ENCODE measurements at places on chromosomes 6 and 20.

- no peak for DNase-seq
Measured at GRCh38 chr6:71292001-71292400, 3.4 kb downstream of the OGFRL1 start.

GRCh38 chr6:26593278-26594130 lies 3.2 kb upstream of the ABT1 start:
- no peak for DNase-seq

DNA sequence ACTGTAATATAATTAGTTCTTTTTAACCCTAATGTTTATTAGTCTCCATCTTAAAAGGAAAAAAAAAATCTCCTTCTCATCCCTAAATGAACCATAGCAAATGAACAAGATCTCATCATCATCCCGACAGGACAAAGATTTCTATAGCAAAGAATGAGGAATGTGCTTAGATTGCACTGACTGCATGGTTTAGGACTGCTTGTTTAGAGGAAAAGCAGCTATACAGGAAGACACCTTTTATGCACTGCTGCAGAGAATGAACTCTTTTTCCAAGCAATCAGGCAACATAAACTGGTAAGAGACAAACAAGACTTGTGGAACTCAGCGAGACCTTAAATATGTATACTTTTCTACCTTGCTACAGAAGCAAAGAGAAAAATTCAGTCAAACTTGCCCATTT lies 26.8 kb downstream of the CSNK2A1 start:
- DNase-seq = no peak

DNA sequence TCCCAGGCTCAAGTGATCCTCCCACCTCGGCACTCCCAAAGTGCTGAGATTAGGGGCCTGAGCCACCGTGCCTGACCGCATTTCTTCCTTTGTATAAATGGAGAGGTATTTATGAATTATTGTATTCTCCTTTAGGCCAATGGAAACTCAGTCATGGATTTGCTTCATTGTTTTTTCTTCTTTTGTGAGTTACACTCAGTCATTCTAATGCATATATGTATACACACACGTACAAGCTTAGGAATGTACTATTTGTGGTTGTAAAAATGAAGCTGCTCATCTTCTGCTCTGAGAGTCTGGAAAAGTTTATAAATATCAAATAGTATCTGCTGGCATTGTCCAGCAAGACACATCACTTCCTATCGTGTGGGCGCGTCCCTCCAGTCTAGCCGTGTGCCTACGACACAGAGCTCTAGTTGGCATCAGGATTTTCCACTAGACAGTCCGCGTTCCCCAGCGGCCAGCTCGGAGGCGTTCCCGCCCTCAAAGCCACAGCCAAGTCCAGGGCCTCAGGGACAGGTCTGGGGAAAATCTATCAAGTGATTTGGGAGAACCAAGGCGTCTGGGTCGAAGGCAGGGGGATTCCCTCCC lies 215.2 kb downstream of the NFATC2 start:
- no peak for DNase-seq

GRCh38 chr20:23327617-23328333 lies 22.8 kb upstream of the NXT1 start:
- DNase-seq = no peak

DNA sequence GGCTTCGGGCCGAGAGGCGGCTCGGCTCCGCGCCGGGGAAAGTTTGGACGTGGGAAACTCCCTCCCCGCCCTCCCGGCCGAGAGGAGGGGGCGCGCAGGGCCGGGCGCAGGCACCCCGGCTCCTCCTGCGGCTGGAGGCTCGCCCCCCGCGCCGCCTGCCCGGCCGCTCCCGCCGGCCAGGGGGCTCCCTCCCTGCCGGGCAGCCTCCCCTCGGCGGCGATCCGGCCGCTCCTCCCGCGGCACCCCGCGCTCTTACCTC lies 370 bp downstream of the CDH22 start:
- peak; percentile 5 for DNase-seq

DNA sequence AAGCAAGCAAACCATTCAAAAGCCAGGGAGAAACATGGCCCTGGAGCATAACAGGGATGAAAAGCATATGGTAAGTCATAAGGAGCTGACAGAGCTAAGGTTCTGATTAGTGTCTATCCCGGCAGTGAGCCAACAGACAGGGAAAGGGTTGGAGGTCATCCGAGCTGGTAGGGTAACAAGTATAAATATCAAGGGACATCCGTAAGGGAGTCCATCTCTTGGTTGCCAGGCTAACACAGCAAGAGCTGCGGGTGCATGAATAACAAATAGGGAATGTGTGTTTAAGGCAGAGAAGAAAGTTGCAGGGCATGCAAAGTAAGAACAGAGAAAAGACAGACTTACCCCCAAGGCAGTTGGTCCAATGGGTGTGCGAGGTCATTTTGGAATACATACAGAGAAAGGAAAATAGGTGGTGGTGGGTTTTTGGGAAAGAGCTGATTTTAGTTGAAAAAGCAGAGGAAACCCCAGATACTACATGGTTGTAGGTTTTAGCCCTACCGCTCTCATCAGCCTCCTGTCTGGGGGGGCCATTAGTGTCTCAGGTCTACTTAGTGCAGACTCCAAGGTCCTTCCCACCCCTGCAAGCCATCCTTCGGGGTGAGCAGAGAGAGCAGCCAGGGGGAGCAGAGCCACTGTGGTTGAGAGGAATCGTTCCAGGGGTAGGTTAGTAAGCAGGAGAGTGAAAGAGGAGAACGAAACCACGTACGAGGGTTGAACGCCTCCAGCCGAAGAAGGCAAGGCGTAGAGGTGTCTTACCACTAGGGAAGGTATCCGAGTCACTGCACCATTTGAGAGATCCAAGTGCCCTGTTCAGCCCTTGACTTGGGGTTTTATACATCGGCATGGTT lies at the start of gene ERVFRD-1:
ERVFRD-1 (minus strand) TSS at position 805 of the 848 bp plus-strand sequence. CDS start 6,415 bp downstream, outside the sequence.
- DNase-seq = no peak

DNA sequence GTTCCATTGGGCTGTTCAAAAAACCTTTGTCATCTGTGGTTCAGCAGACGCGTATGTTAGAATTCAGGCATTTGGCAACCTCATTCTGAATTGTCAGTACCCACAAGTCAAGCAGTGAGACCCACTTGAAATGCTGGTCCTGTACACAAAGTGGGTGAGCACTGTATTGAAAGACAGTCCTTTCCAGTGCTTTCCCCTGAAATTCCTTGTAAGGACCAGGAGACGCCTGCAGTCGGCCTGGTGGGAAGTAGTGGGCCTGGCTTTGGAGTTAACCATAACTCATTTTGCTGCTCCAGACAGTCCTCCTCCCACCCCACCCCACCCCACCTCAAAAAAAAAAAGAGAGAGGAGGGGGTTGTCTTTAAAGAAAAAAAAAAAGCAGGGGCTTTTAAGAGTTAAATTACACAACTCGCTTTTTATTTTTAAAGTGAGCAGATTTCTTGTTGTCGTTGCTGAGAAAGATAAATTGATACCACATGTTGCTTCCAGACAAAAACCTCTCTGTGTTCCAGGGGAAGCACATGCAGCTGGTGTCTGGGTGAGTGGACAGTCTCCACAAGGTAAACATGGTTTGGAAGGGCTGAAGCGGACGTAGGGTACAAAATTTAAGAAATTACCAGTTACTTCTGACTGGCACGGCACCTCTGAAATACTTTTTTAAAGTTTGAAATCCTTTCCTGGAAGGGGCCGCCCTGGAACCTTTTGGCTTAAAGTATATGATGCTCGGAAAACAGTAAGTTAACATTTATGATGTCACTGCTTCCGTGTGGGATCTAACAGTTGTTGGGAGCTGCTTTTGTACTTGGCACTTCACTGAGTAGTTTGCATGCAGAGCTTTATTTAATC lies 95.3 kb downstream of the FOXO3 start:
- DNase-seq = no peak

- no peak for DNase-seq
Measured at GRCh38 chr6:14770572-14770971, 475.3 kb upstream of the JARID2 start.

DNA sequence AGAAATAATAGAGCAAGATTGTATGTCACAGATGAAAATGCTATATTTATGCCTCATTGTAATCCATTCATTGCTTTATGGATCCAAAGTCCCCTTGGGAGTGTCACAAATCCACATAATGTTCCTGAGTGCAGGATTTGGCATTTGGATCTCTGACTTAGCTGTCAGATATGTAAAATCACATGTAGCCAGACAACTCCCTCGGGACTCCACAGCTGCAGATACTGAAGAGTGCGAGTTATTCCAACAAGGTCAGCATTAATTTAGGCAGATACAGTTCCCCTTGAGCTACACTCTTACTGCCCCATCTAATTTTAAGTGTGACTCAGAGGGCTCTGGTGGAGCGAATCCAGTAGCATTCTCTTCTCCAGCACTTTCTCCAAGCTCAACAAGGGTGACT lies 433.2 kb downstream of the CD83 start:
- no peak for DNase-seq

GRCh38 chr6:115986026-115986425 lies 74.7 kb downstream of the FRK start:
- no peak for DNase-seq

GRCh38 chr6:158988477-158988876 lies 11.5 kb downstream of the RSPH3 start:
- no peak for DNase-seq

GRCh38 chr20:57566803-57567459 lies 6.0 kb downstream of the PCK1 start:
- DNase-seq = no peak

- DNase-seq = no peak
Measured at GRCh38 chr20:3111995-3112394, 27.5 kb upstream of the AVP start.

DNA sequence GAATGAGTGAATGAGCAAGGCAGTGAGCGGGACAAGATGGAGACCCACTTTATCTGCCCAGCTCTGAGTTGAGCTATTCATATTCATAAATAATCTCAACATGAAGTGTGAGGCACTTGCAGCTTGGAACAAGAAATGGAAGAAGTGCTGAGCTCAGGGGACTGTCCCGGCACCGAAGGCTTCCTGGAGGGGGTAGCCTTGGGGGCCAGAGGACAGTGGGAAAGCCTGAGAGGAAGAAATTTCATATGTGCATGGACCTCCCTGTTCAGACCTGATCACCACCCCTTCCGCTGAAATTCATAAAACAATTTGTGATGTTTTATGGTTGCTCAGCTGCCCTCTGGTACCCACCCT lies 103.2 kb downstream of the TOX2 start:
- DNase-seq = no peak

- DNase-seq = no peak
Measured at GRCh38 chr6:150177952-150178520, 35.2 kb downstream of the PPP1R14C start.

GRCh38 chr20:11551479-11551878 lies 366.2 kb upstream of the BTBD3 start:
- DNase-seq = no peak

DNA sequence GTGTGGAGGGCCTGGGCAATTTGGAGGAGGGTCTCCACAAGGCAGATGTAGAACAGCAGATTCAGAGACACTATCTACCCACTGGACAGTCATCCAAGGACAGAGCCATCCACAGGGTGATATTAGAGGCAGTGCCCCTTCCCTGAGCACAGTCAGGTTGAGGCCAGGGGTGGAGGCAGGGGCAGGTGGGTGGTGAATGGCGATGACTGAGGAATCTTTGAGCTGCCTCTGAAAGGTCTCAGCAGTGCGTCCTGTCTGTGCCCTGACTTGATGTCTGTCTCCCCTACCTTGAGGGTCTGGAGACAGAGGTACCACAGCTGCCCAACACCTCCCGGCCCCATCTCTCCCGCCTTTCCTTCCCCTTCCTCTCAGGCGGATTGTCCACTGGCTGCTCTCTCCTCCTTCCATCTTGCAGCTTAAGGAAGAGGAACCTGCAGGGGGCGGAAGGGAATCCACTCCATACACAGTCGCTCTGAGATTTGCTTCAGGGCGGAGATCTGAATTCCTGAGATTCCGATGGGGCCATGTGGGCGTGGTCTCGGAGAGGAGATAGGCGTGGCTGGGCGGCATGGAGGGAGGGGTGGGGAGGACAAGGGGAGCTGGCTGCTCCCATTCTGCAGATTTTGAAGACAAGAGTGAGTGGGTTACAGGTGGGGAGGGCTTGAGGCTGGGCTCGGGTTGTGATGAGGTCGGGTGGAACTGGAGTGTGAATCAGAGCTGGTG lies 1.7 kb downstream of the MUCL3 start:
- DNase-seq = no peak

- DNase-seq = no peak
Measured at GRCh38 chr20:40959325-40960092, 69.1 kb upstream of the TOP1 start.

- no peak for DNase-seq
Measured at GRCh38 chr20:58700121-58700821, 7.7 kb downstream of the NPEPL1 start.

DNA sequence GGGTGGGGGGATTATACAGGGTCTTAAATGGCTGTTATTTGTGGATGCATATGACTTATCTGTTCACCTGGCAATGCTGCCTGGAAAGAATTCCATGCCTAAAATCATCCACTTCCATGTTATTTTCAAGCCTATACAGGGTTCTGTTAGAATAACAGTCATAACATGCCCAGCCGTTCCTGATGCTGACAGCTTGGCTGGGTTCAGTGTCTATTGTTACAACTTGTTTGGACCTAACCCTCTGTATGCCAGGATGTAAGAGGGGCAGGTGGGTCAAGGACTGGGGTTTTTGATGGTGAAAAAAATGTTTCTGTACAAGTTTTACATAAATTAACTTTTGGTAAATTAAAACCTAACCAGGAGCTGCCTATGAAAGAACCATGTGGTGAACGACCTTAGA lies 79.8 kb downstream of the GINS1 start:
- no peak for DNase-seq

DNA sequence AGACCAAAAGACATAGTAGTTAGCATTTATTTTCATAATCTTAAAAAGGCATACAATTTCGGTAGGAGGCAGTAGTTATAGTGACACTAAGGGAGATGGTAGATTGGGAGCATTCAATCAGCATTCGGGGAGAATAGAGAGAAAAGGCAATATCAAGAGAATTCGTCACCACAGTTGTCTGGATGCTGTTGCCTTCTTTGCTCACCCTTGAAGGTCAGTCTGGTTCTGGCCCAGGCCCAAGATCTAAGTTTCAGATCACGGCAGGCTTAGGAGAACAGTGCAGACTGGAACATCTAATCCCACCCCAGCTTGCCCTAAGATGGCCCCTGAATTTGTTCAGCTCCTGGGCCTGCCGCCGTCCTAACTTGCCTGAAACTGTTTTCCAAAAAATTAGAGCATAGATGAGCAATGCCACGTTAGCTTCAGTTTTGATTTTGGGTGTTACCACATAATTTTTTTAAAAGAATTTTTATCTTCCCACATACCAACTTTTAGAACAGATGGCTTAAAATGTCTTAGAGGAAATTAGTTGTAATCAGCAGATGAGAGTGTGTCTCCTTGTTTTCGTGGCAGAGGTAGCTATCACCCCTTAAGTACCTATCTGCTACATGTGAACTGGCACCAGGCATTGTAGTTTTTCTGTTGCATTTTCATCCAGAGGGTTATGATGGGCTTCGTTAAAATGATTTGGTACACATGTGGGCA lies 8.3 kb upstream of the CEP85L start:
- DNase-seq = no peak

DNA sequence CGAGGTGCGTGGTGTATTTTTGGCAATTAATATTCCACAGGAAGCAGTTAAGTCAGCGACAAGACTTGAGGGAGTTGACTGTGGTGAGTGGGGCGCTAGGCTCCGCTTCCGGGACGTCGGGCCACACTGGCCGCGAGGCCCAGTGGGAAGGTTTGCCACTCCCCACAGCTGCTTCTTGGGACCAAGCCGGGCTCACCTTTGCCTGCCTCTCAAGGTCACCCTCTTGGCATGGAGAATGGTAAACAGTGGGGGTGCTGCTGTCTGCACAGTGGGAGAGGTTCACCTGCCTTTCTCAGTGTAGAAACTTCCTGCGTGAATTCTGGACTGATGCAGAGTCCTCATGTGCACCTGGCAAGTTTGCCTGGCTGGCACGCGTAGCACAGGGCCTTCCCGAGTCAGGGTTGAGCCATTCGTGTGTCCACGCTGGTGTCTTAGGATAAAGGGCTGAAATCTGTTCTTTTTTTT lies 6.4 kb downstream of the OSBPL2 start:
- no peak for DNase-seq

Measured in activated naive CD8-positive, alpha-beta T cell treated with anti-CD3 and anti-CD28 coated beads for 36 hours (primary cell).